ENCODE measurements at places on chromosomes 11 and 22. TPM values are rescaled to one million over a fixed set of nuclear protein-coding genes. Genes with fewer than 3 reads are reported as not detected.
A peak's percentile ranks its signal among the peaks of the same experiment; 100 is the strongest.

- H3K4me3 ChIP-seq = no peak overlapping the region
- no peaks in the 10 kb centered on the region for H3K4me1 ChIP-seq
- H3K36me3 ChIP-seq = no peaks in the 10 kb centered on the region
- H3K27ac ChIP-seq = peak overlapping the region; percentile 40
- no peak for DNase-seq
Observed at GRCh38 chr22:41308544-41308947, 7.2 kb downstream of the ZC3H7B start.

- no peaks in the 10 kb centered on the region for H3K36me3 ChIP-seq
- DNase-seq = no peak
- no peak overlapping the region for H3K4me3 ChIP-seq
- H3K4me1 ChIP-seq = no peaks in the 10 kb centered on the region
- H3K27me3 ChIP-seq = no peaks in the 10 kb centered on the region
Observed at GRCh38 chr11:97280347-97280746, 890.5 kb downstream of the JRKL start.

DNA sequence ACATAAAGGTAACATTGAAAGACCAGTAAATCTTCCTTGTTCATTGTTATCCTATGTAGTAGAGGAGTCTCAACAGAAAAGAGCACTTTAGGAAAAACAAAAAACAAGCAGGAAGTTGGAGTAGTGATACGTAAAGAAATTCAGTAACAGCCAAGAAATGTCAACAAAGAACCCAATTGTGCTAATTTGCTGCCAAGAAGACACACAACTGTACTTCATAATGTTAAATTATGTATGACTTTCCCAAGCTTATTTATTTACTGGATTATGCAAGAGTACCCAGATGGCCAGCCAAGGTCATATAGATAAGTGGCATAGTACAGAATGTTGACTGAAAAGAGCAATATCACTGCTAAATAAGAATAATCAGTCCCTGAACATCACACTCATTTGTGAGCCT is 264.7 kb upstream of the CCDC179 start:
- no peak overlapping the region for H3K4me3 ChIP-seq
- no peaks in the 10 kb centered on the region for H3K4me1 ChIP-seq
- DNase-seq = no peak
- H3K36me3 ChIP-seq = no peaks in the 10 kb centered on the region
- H3K27me3 ChIP-seq = no peaks in the 10 kb centered on the region
- no peak overlapping the region for H3K27ac ChIP-seq

The IGSF9B gene
- total RNA-seq = 2.1 TPM

The NXPE1 gene
- total RNA-seq = not detected

The BTG4 gene
- not detected for total RNA-seq

The HEPN1 gene
- total RNA-seq = not detected

The MTMR3 gene
- 56.1 TPM for total RNA-seq

Data from tibial nerve (tissue), 4 donors.